ENCODE measurements at places on chromosomes 3 and 15. TPM values are rescaled to one million over a fixed set of nuclear protein-coding genes. Genes with fewer than 3 reads are reported as not detected.

DNA sequence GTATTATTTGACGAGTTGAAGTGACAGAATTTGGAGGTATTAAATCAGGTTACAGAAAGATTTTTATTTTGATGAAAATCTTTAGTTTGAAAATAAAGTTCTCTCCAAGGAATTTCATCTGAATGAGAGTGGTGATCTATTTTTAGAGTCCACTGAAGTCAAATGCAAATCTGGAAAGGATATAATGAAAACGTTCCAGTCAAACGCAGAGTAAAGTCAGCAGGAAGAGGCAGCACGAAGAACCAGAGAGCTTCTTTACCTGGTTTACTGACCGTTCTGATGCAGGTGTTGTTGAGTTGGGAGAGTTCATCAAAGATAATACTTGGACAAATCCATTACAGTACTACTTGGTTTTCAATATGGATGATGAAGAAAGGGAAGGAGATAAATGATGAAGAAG, 8.7 kb downstream of the P2RY14 start:
- no peaks in the 10 kb centered on the region for H3K36me3 ChIP-seq
- H3K27me3 ChIP-seq, result no peaks in the 10 kb centered on the region
- no peaks in the 10 kb centered on the region for H3K4me1 ChIP-seq
- H3K27ac ChIP-seq, result no peak overlapping the region
- DNase-seq, result no peak

DNA sequence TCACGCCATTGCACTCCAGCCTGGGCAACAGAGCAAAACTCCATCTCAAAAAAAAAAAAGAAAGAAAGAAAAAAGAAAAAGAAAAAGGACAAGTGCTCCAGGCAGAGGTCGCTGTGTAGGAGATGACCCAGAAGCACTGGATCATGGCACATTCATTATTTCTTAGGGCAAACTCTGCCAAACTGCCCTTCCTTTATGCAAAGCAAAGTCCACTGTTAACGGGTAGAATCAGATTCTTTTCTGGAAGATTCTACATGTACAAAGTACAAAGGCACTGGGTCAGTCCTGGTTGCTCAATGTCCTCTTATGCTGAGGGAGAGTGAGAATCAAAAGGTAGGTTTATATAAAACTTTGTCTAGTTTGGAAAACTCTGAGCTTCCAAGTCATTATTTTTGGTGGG, 144.9 kb downstream of the FEZF2 start:
- no peak overlapping the region for H3K4me3 ChIP-seq
- H3K4me1 ChIP-seq, result no peaks in the 10 kb centered on the region
- no peaks in the 10 kb centered on the region for H3K27me3 ChIP-seq
- H3K36me3 ChIP-seq, result no peaks in the 10 kb centered on the region
- no peak for DNase-seq

The NUP210 gene
- 12.4 TPM for polyA plus RNA-seq

GRCh38 chr3:196193133-196193735, 18.0 kb downstream of the ZDHHC19 start:
- no peak for DNase-seq
- H3K4me1 ChIP-seq, result no peaks in the 10 kb centered on the region
- no peaks in the 10 kb centered on the region for H3K36me3 ChIP-seq
- peak overlapping the region; percentile 54 for H3K27ac ChIP-seq

The IL20RB gene
- 0.87 TPM for polyA plus RNA-seq

DNA sequence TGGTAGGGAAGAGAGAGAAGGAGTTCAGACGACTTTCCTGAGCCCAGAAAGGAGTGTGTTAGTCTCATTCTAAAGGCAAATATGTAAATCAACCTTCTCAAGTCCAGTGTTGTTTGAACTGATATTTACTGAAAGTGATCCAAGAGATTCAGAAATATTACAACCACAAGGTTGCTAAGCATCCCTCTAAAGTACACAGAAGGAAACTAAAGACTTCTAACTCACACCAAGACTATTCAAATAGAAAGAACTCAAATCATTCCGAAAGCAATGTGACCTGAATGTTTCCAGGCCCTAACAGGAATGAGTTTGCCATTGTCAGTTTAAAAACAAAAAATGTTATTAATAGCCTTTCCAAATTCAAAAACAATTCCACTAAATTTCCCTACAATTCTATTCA, 56.9 kb upstream of the VGLL3 start:
- no peak overlapping the region for H3K4me3 ChIP-seq
- no peaks in the 10 kb centered on the region for H3K36me3 ChIP-seq
- H3K27me3 ChIP-seq, result no peaks in the 10 kb centered on the region
- no peak overlapping the region for H3K27ac ChIP-seq
- DNase-seq, result no peak

DNA sequence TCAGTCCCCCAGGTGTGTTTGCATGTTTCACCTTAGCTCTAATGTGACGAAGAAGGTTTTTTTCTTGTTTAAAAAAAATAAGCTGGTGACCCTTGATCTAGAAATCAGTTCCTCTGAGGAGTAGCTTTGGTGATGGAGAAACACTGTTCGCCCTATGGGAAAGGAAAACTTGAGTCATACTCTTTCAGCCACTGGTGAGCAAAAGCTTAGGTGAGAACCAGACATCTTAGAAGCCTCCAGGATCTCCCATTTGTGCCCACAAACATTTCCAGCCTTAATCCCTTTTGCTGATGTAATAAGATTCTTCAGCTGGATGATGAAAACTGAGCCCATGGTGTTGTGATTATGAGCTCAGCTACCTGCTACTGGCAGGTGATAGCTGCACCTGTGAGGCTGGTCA, 37.8 kb downstream of the SLC27A2 start:
- no peak overlapping the region for H3K27ac ChIP-seq
- no peaks in the 10 kb centered on the region for H3K36me3 ChIP-seq
- H3K4me3 ChIP-seq, result no peak overlapping the region
- H3K27me3 ChIP-seq, result no peaks in the 10 kb centered on the region
- H3K4me1 ChIP-seq, result no peaks in the 10 kb centered on the region
- DNase-seq, result no peak

DNA sequence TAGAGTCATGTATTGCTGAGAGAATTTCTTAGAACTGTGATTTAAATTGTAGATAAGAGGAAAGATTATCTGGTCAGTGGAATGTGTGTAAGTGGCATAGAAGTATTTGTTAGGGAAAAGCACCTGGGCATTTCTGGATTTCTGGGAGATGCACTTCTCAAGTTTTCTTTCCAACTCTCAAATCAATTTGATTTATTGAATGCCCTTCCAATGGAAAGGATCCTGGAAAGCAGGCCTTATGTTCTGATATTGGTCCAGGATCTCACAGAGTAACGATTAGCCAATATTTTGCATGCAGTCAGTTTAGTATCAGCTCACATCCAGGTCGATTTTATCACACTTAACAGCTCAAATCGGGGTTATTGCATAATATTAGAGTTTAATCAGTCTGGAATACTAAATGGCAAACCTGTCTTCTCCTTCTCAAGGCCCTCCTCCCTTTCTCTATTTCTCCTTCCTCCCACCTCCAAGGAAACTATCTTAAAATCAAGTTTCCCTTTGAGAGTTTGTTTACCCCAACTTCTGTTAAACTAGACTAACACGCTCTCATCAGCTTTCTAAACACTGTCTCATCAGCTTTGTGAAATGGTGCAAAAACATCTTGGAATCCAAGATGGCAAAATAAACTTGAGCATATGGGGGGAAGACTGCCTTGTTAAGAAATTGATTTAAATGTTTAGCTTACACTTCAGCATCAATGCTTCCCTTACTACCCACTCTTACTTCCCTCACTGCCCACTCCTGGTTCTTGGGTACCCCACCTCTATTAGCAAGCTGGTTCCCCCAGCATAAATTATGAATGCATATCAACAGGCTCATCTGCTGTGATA, 9.5 kb downstream of the SOX2 start:
- peaks cover 19% of the 10 kb centered on the region for H3K27me3 ChIP-seq
- H3K4me3 ChIP-seq, result no peak overlapping the region
- no peaks in the 10 kb centered on the region for H3K4me1 ChIP-seq
- no peak for DNase-seq
